Cerebellar cortex (tissue), 1 donor: ENCODE measurements at places on chromosomes 3 and 15.

DNA sequence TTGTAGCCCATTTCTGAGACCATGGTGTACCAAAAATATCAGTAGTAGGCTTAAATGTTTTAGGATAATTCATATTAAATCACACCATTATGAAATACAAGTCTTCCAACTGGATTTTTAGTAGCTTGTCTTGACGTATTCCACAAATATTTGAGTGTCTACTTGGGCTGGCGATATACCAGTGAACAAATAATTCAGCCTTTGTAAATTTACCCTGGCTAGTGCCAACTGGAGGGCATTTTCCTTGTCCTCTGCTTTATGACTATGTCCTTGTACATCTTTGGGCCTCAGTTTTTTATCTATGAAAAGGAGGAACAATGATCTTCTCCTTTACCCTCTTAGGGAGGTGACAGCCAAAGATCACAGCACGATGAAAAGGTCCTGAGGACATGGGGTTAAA is 114.8 kb downstream of the FRMD4B start:
- no peak for DNase-seq

DNA sequence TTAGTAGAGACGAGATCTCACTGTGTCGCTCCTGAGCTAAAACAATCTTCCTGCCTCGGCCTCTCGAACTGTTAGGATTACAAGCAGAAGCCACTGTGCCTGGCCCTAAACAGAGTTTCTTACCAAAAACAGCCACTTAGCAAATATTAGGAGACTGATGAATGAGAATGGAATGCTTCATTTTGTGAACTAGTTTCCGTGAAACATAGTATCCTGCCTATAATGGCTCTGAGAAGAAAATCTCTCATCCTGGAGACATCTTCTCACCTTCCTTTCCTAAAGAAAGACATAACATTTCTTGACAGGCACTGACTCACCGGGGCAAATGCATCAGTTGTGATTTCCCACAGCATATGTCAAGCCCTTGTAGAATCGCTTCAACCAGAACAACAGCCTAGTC is 44.9 kb downstream of the GJD2 start:
- no peak for DNase-seq

GRCh38 chr3:116256843-116257485 is 188.3 kb downstream of the LSAMP start:
- DNase-seq = no peak

- DNase-seq = no peak
Observed at GRCh38 chr15:100022391-100022790, 289.2 kb upstream of the LYSMD4 start.

- no peak for DNase-seq
Observed at GRCh38 chr15:91944331-91944730, 90.8 kb downstream of the SLCO3A1 start.

DNA sequence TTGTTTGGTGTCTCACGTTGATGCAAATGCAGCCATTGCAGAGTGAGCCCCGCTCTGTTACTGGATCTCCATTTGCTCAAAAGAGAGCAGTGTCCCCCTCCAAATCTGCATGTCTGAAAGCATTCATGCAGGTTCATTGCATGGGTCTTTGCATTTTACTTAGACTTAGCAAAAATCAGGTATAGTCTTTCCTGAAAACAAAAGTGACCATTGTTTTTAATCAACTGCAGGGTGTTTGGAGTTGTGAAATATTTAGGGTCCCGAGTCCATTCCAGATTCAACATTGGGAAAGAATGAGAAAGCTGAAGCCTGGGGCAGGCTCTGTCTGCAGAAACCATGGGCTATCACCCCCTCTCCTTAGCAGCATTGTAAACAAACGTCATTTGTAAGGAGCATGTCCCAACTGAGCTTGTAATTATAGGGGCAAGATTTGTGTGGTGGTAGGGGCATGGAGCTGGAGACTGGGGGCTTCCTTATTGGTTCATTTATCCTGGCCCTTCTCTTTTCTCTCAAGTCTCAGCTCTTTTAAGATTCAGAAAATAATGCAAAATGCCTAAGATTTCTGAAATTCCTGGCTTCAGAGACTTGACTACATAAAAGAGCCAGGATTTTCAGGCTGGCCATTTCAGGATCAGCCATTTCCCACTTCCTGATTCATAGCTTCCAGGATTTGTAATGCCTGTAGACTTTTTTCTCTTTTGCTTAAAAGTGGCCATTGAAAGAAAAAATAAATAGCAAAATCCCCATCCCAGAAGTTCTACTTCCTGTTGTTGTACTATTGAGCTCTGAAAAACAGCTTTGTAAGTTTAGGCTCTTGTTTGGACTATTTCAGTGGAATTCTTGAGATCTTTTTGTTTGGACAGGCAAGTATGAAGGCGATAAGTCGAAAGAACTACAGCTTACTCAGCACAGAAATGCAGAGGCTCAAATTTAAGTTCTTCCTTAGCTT is 23.0 kb downstream of the IGF1R start:
- DNase-seq = no peak
